ENCODE measurements at places on chromosomes 4 and X. TPM values are rescaled to one million over a fixed set of nuclear protein-coding genes. Genes with fewer than 3 reads are reported as not detected.

The KLB gene
- total RNA-seq = 31.0 TPM

The NMU gene
- total RNA-seq = not detected

The SLC25A43 gene
- 10.9 TPM for total RNA-seq

GRCh38 chr4:152529880-152530279 is 6.0 kb downstream of the FBXW7 start:
- DNase-seq = no peak

Measured in liver (tissue), 10 donors.